ENCODE measurements at places on chromosomes 5 and 9. TPM values are rescaled to one million over a fixed set of nuclear protein-coding genes. Genes with fewer than 3 reads are reported as not detected.

DNA sequence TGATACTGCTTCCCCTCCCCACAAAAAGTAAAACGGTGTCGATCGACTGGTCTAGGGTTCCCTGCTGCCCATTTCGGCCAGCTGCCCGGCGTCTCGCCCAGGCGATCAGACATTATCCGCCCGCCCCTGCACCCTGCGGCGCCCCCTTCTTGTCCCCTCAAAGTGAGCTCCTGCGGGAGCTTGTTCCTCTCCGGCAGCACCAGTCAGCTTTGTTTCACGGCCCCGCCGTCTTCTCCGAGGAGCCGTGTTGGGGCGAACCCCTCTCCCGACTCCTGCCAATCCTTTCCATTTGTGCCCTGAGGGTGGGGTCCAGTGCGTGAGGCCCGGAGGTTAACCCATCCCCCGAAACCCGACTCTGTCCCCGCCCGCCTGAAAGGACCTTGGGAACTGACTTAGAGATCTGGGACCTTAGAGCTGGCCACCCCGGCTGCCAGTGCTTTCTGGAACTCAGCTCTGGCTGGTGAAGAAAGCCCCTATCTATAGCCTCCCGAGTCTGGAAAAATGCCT is 518 bp downstream of the UBE2B start:
- H3K36me3 ChIP-seq = no peaks in the 10 kb centered on the region
- H3K27me3 ChIP-seq = peaks cover 9% of the 10 kb centered on the region
- H3K4me1 ChIP-seq = peaks cover 5% of the 10 kb centered on the region
- H3K4me3 ChIP-seq = peak overlapping the region; percentile 95

- no peak overlapping the region for H3K27ac ChIP-seq
- DNase-seq = no peak
- H3K27me3 ChIP-seq = no peaks in the 10 kb centered on the region
- no peaks in the 10 kb centered on the region for H3K36me3 ChIP-seq
- H3K4me1 ChIP-seq = peaks cover 23% of the 10 kb centered on the region
These were observed 146.4 kb upstream of the SMIM23 start for GRCh38 chr5:171639205-171639621.

KCNMB1 gene
- total RNA-seq = 0.29 TPM

GRCh38 chr9:87467187-87467586 is 30.5 kb upstream of the DAPK1 start:
- no peak for DNase-seq
- H3K27ac ChIP-seq = no peak overlapping the region
- H3K4me3 ChIP-seq = no peak overlapping the region
- peaks cover 7% of the 10 kb centered on the region for H3K4me1 ChIP-seq
- peaks cover 2% of the 10 kb centered on the region for H3K27me3 ChIP-seq

DNA sequence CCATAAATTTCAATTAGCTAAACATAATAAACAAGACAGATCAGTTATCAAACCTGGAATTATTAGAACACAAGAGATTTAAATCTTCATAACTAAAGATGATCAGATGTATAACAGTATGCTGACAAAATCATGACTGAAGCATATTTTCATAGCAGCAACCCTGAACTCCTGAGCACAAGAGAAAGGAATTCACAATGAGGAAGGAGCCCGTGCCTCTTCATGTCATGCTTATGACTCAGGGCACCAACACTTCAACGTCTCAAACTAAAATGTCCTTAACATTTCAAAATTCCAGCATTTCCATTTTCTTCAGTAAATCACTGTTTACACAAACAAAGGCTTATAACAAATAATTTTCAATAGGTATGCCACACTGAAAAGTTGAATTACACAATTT is 6.7 kb downstream of the AP3B1 start:
- no peak overlapping the region for H3K4me3 ChIP-seq
- no peak for DNase-seq
- no peaks in the 10 kb centered on the region for H3K27me3 ChIP-seq
- H3K4me1 ChIP-seq = no peaks in the 10 kb centered on the region

- H3K36me3 ChIP-seq = no peaks in the 10 kb centered on the region
- no peak for DNase-seq
- peaks cover 6% of the 10 kb centered on the region for H3K4me1 ChIP-seq
- peaks cover 7% of the 10 kb centered on the region for H3K27me3 ChIP-seq
- H3K4me3 ChIP-seq = no peak overlapping the region
These were observed 99.3 kb downstream of the AMBP start for GRCh38 chr9:113978725-113979342.

GRCh38 chr9:18849890-18850677 is 182.9 kb downstream of the SAXO1 start:
- peaks cover under 1% of the 10 kb centered on the region for H3K36me3 ChIP-seq
- H3K27me3 ChIP-seq = peaks cover 3% of the 10 kb centered on the region
- H3K4me1 ChIP-seq = no peaks in the 10 kb centered on the region
- DNase-seq = no peak
- no peak overlapping the region for H3K4me3 ChIP-seq

GRCh38 chr9:116944714-116945534 is 257.8 kb downstream of the TRIM32 start:
- H3K36me3 ChIP-seq = no peaks in the 10 kb centered on the region
- no peaks in the 10 kb centered on the region for H3K27me3 ChIP-seq
- no peak for DNase-seq
- H3K4me3 ChIP-seq = no peak overlapping the region
- H3K27ac ChIP-seq = no peak overlapping the region

RFK gene
- 12.7 TPM for total RNA-seq

GRCh38 chr5:38426986-38427950 is 129.2 kb downstream of the LIFR start:
- H3K27me3 ChIP-seq = peaks cover 11% of the 10 kb centered on the region
- no peak for DNase-seq
- H3K36me3 ChIP-seq = no peaks in the 10 kb centered on the region
- H3K27ac ChIP-seq = no peak overlapping the region
- H3K4me1 ChIP-seq = peaks cover 49% of the 10 kb centered on the region

SNCAIP gene
- total RNA-seq = 6.7 TPM

GRCh38 chr5:103373597-103374472 is 115.3 kb downstream of the MACIR start:
- H3K27me3 ChIP-seq = peaks cover 3% of the 10 kb centered on the region
- H3K4me3 ChIP-seq = no peak overlapping the region
- no peak for DNase-seq
- H3K27ac ChIP-seq = no peak overlapping the region

SAXO1 gene
- 0.37 TPM for total RNA-seq

DNA sequence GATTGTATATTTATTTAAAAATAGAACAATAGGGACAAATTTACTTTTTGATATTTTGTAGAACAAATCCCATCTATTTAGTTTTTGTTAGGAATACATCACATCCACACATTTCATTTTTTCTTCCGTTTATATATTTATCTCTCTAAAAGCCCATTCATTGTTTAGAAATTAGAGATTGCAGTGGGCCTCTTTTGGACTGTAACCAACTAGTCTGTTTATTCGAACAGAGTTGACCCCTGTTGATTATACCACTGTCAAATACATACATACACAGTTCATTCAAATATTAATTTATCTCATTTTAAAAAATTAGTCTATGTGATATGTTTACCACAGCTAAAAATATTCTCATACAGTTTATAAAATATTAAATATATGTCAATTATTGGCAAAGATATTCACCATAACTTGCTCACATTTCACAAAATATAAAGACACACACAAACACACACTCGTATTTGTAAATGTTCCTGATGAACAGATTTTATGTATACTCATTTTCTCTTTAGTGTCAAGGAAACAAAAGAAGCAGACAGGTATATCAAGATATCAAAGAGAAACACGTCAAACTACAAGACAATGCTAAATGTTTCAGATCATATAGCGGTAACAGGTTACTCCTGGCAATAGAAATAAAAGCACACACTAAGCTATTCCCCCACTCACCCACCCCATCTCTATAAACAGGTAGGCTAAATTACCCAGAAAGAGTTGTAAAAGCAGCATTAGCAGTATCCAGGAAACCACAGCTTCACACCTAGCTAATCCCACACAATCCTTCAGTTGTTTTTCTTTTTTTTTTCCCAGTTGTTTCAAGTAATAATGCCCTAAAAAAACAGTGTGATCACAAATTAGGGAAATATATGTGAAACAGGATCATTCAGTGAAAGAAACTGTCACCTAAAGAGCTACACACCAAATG is 283.9 kb downstream of the ADAMTS6 start:
- no peak overlapping the region for H3K27ac ChIP-seq
- H3K36me3 ChIP-seq = no peaks in the 10 kb centered on the region
- peaks cover 3% of the 10 kb centered on the region for H3K27me3 ChIP-seq
- H3K4me3 ChIP-seq = no peak overlapping the region
- no peak for DNase-seq
- H3K4me1 ChIP-seq = no peaks in the 10 kb centered on the region

- peaks cover 19% of the 10 kb centered on the region for H3K4me1 ChIP-seq
- DNase-seq = no peak
- no peak overlapping the region for H3K27ac ChIP-seq
- peaks cover 4% of the 10 kb centered on the region for H3K27me3 ChIP-seq
These were observed 114.5 kb upstream of the WWC1 start for GRCh38 chr5:168176941-168177340.

DNA sequence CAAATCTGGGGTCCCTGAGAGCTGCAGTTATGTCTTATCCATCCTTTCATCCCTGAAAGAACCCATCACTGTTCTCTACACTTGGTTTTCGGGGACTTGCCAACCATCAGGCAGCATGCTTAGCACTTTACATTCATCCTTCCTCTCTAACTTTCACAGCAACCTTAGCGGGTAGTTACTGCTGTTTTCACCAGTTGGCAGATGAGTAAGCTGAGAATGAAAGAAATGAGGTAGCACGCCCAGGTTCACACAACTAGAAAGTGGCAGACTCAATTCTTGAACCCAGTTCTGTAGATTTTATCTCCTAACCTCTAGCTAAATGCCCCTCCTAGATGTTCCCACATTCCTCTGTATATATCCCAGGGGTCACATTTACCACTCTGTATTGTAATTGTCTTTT is 342.0 kb upstream of the WWC1 start:
- H3K36me3 ChIP-seq = no peaks in the 10 kb centered on the region
- peaks cover 17% of the 10 kb centered on the region for H3K4me1 ChIP-seq
- DNase-seq = no peak
- H3K4me3 ChIP-seq = no peak overlapping the region
- no peak overlapping the region for H3K27ac ChIP-seq

GRCh38 chr9:16726029-16726428 is 144.4 kb downstream of the BNC2 start:
- peak overlapping the region; percentile 88 for H3K4me3 ChIP-seq
- no peaks in the 10 kb centered on the region for H3K36me3 ChIP-seq
- peaks cover 54% of the 10 kb centered on the region for H3K4me1 ChIP-seq
- no peak for DNase-seq
- peaks cover 2% of the 10 kb centered on the region for H3K27me3 ChIP-seq

SGTB gene
- 33.2 TPM for total RNA-seq

PTTG1 gene
- 25.3 TPM for total RNA-seq

- H3K36me3 ChIP-seq = no peaks in the 10 kb centered on the region
- H3K27ac ChIP-seq = no peak overlapping the region
- H3K4me1 ChIP-seq = no peaks in the 10 kb centered on the region
- H3K27me3 ChIP-seq = no peaks in the 10 kb centered on the region
These were observed 60.3 kb downstream of the UBAP2 start for GRCh38 chr9:33988219-33988890.

DNA sequence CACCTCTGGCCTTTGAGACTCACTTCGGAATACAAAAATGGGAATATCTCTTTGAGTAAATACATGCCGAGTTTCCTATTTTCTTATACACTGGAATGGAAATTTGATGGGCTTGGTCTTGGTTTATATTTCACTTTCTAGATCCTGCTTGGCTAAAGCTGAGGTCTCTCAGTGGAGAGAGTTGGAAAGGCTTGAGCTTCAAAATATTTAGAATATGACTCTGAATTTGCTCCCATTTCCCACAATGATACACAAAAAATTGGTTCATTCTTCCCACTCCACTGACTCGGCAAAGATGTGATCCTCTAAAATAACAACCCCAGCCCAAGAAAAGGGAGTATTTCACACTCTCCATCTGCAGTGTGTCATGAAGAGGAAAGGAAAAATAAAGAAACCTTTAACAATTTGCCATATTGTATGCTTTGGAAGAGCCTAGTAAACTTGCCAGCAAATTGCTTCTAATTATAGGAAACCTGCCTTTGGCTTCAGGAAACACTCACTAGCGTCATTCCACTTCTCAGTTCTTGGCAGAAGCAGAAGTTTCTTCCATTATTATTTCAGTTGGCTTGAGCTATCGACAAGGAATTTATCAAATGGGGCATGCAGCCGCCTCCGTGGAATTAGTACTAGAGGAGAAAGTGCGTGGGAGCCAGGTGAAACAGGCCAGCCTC is 302.9 kb downstream of the NSG2 start:
- H3K4me3 ChIP-seq = no peak overlapping the region
- no peaks in the 10 kb centered on the region for H3K27me3 ChIP-seq
- no peaks in the 10 kb centered on the region for H3K4me1 ChIP-seq
- no peak for DNase-seq
- H3K36me3 ChIP-seq = no peaks in the 10 kb centered on the region

DNA sequence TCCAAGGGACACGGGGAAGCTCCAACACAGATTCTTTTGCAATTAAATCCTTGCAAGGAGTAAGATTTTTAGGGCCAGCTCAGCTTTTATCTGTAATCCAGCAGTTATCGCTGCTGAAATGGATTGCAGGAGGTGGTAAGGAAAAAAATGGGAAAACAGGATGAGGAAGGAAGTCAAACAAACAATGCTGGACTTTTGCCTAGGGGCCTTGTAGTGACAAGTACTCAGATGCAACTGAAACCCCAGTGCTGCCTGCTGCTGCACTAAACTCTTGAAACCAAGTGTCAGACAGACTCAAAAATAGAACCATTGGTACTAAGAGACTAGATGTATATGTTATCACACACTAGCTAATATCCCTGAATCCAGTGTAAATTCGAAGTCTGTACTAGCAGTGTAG is 309.2 kb downstream of the CTNND2 start:
- H3K27me3 ChIP-seq = peaks cover 3% of the 10 kb centered on the region
- H3K27ac ChIP-seq = peak overlapping the region; percentile 86
- no peaks in the 10 kb centered on the region for H3K36me3 ChIP-seq
- no peak overlapping the region for H3K4me3 ChIP-seq

- peak overlapping the region; percentile 90 for H3K4me3 ChIP-seq
- H3K27ac ChIP-seq = peak overlapping the region; percentile 74
- no peaks in the 10 kb centered on the region for H3K4me1 ChIP-seq
- H3K27me3 ChIP-seq = peaks cover 3% of the 10 kb centered on the region
These were observed 777 bp downstream of the ENDOG start for GRCh38 chr9:128818839-128819715.

ABO gene
- total RNA-seq = not detected

- H3K4me3 ChIP-seq = no peak overlapping the region
- peaks cover under 1% of the 10 kb centered on the region for H3K36me3 ChIP-seq
- H3K4me1 ChIP-seq = no peaks in the 10 kb centered on the region
- H3K27me3 ChIP-seq = no peaks in the 10 kb centered on the region
- DNase-seq = no peak
These were observed 23.9 kb downstream of the NR3C1 start for GRCh38 chr5:143379606-143380005.

OR1L8 gene
- not detected for total RNA-seq

SLC1A1 gene
- total RNA-seq = 0.10 TPM

Measured in glutamatergic neuron (in vitro differentiated cells).